ENCODE measurements at places on chromosomes 13 and 19.
A peak's percentile ranks its signal among the peaks of the same experiment; 100 is the strongest.

GRCh38 chr13:97413694-97414093 lies 20.3 kb upstream of the RAP2A start:
- no peak for DNase-seq

GRCh38 chr13:21079761-21080592 lies 18.6 kb upstream of the LATS2 start:
- no peak for DNase-seq

DNA sequence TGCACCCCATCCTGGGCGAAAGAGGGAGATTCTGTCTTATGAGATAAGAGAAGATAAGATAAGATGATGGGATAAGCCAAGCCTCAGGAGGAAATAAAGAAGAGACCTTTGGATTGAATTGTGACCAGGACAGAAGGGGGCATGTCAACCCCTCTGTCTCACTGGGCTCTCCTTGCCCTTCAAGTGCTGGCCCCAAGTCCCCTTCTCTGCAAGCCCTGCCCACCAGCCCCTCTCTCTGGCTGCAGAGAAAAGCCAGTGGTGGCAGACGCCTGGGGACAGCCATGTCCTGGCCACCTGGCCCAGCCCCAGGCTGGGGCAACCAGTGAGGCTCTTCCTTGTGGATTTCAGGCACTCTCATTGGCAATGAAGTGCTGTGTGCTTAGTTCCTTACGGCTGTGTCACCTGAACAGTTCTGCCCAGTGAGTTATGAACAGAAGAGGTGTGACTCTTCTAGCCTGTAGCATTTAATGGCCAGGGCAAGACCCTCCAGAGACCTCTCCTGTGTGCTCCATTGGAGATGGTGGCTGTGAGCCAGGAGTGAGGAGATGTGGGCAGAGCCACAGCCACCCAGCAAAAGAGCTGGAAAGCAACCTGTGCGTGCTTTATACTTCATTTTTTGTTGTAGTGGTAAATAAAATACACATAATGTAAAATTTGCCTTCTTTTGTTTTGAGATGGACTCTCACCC lies 6.1 kb upstream of the BTBD2 start:
- no peak for DNase-seq

- DNase-seq: no peak
These were observed 118.9 kb upstream of the UBL3 start for GRCh38 chr13:29969286-29969685.

- DNase-seq: peak; percentile 30
These were observed 7.4 kb downstream of the BRD4 start for GRCh38 chr19:15324791-15325519.

- no peak for DNase-seq
These were observed 15.2 kb upstream of the MCF2L start for GRCh38 chr13:112953591-112954487.

- DNase-seq: no peak
These were observed 14.7 kb downstream of the ATP12A start for GRCh38 chr13:24694907-24695306.

DNA sequence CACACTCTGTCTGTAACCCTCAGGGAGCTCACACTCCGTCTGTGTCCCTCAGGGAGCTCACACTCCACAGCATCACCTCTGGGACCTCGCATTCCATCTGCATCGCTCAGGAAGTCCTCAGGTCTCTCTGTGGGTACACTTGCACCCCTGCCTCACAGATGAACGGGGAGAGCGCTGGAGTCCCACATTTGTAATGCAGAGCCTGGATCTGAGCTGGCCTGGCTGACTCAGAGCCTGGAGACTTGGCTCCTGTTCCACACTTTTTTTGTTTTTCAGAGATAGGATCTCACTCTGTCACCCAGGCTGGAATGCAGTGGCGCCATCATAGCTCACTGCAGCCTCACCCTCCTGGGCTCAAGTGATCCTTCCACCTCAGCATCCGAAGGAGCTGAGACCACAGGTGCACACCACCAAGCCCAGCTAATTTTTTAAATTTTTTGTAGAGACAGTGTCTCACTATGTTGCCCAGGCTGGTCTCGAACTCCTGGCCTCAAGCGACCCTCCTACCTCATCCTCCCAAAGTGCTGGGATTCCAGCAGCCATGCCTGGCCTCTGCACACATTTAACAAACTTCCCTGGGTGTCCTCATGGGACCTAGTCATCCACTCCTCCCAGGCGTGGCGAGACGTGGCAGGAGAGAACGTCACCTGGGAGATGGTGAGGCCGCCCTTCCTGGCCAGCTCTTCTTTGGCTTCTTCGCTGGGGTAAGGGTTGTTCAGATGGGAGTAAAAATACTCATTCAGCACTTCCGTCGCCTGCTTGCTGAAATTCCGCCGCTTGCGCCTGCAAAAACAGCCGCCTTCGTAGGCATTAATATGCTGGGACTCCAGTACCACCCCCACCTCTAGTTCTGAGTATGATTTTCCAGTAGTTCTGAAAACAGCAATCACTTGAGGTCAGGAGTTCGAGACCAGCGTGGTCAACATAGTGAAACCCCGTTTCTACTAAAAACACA lies 31.0 kb downstream of the CILP2 start:
- DNase-seq: no peak

DNA sequence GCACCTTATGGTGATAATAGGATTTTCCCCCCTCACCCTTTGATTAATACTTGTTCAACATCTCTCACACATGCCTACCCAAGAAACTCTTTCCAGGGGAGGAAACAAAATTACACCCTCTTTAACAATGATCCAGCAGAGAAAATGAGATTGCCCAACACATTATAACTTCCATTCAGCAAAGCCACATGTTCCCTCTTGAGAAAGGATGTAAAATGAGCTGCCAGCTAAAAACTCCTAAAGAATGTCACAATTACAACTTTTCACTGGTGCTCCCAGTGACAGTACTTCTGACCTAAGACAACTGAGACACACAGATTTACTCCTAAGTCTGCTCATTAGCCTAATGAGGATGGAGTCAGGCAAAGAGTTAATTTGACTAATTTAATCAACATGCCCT lies 621.4 kb downstream of the DIAPH3 start:
- DNase-seq: no peak

- DNase-seq: no peak
These were observed 642.1 kb upstream of the ARGLU1 start for GRCh38 chr13:107209824-107210722.

GRCh38 chr13:98972627-98973026 lies 5.2 kb downstream of the DOCK9 start:
- DNase-seq: no peak

All from aorta (tissue), 5 donors.